T-helper 22 cell (primary cell): ENCODE measurements at places on chromosomes 4 and X.

GRCh38 chrX:131045726-131046125, 12.4 kb upstream of the ARHGAP36 start:
- DNase-seq, result no peak

- DNase-seq, result no peak
Observed at GRCh38 chr4:108443585-108443984, 176.8 kb upstream of the RPL34 start.

GRCh38 chrX:155231163-155231562, 14.9 kb downstream of the VBP1 start:
- no peak for DNase-seq

- no peak for DNase-seq
Observed at GRCh38 chrX:44580466-44580865, 37.8 kb upstream of the FUNDC1 start.

- DNase-seq, result no peak
Observed at GRCh38 chrX:17606231-17606630, 131.1 kb upstream of the SCML1 start.

- no peak for DNase-seq
Observed at GRCh38 chr4:8189551-8190466, 9.3 kb upstream of the SH3TC1 start.

DNA sequence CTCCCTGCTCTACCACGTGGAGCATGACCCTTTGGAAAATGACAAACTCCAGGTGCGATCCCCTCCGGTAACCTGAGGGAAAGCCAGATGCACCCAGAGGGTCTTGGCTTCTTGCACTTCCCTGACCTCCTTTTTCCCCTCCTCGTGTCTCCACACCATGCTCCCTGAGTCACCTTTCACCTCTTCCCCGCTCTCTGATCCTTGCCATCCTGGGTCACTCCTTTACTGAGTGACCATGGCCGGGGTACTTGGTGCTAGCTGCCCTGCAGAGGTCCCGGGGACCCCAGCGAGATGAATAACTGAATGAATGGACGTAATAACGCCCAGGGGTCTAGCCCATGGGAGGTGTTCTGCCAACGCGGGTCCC, 401 bp upstream of the ZFP92 start:
- no peak for DNase-seq

- DNase-seq, result no peak
Observed at GRCh38 chr4:15148199-15148598, 145.9 kb downstream of the CPEB2 start.

- no peak for DNase-seq
Observed at GRCh38 chr4:135244056-135244455, 1042.5 kb upstream of the PABPC4L start.

DNA sequence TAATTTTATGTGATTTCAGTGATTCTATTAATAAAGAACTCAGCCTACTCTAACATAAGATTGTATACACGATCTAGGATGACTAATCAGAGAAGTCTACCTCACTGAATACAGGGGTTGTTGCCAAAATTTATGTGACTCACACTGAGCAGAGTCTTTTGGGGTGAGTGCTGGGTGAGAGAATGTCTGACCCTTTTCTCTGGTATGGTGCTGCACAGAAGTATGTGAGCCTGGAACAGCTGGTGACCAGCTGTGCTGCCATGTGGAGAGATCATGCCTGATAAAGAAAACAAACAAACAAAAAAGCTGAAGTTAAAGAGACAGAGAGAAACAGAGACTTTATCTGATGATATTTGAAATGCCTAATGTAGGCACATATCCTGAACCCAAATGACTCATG, 618.1 kb upstream of the GRIA3 start:
- DNase-seq, result no peak

- DNase-seq, result no peak
Observed at GRCh38 chr4:139734201-139734874, 68.7 kb downstream of the MGST2 start.

GRCh38 chr4:85783483-85783882, 308.5 kb downstream of the ARHGAP24 start:
- no peak for DNase-seq

DNA sequence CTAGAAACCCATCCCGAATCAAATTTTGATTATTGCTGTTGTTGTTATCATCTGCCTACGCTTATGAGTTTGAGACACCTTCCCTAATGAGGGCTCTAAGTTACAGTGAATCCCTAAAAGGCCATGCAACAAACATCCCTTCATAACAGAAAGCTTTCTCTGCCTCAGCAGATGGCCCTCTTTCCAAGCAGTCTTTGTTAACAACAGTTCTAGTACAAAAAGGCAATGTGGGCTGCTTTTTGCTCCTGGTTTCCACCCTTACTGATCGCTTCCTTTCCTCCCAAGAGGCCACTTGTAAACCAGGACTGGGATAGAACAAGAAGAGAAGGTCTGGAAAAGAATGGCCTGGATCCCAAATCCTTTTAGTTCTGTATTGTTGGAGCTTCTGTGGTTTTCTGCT, 24.2 kb downstream of the GPC4 start:
- no peak for DNase-seq

DNA sequence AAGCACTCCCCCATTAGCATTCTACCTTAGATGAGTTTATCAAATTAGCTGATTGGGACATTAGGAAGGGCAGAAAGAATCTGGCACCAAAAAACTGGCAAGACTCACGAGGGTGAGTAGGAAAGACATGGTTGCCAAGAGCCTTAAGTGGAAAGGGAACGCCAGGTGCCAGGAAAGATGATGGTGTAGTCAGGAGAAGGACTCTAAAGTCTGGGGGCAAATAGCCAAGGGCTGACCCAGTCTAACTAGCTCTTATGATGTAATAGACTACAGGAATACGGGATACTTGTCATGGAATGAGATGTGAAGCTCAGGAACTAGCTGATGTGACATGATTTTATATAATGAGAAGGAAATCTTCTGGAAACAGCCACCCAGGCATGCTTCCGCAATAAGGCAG, 94.8 kb downstream of the MBNL3 start:
- DNase-seq, result no peak

GRCh38 chr4:165874791-165875371, 1.8 kb downstream of the TLL1 start:
- DNase-seq, result no peak

GRCh38 chr4:57443308-57443707, 333.1 kb upstream of the IGFBP7 start:
- DNase-seq, result no peak

- DNase-seq, result no peak
Observed at GRCh38 chr4:94640151-94640550, 117.6 kb upstream of the BMPR1B start.

GRCh38 chr4:159534655-159535054, 431.8 kb downstream of the RAPGEF2 start:
- no peak for DNase-seq

- DNase-seq, result no peak
Observed at GRCh38 chr4:20829617-20830357, 129.5 kb downstream of the PACRGL start.

GRCh38 chrX:122196343-122196742, 987.7 kb upstream of the GRIA3 start:
- DNase-seq, result no peak

DNA sequence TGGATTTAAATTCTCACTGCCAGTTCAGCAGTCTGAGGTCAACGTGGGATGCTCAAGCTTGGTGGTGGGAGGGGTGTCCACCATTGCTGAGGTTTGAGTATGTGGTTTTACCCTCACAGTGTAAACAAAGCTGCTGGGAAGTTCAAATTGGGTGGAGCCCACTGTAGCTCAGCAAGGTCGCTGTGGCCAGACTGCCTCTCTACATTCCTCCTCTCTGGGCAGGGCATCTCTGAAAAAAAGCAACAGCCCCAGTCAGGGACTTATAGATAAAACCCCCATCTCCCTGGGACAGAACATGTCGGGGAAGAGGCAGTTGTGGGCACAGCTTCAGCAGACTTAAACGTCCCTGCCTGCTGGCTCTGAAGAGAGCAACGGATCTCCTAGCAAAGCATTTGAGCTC, 14.9 kb upstream of the RRAGB start:
- DNase-seq, result no peak

- DNase-seq, result no peak
Observed at GRCh38 chr4:67250131-67250896, 295.0 kb downstream of the CENPC start.

GRCh38 chrX:106203315-106203714, 35.2 kb downstream of the PWWP3B start:
- no peak for DNase-seq

GRCh38 chrX:138349351-138349750, 362.2 kb downstream of the FGF13 start:
- DNase-seq, result no peak

- DNase-seq, result no peak
Observed at GRCh38 chrX:113421432-113421831, 580.8 kb upstream of the AMOT start.

- no peak for DNase-seq
Observed at GRCh38 chrX:115419069-115419468, 129.6 kb downstream of the LUZP4 start.

GRCh38 chr4:104940927-104941326, 205.7 kb upstream of the TET2 start:
- no peak for DNase-seq

- no peak for DNase-seq
Observed at GRCh38 chr4:14887842-14888433, 114.3 kb upstream of the CPEB2 start.

- DNase-seq, result no peak
Observed at GRCh38 chr4:152348670-152349069, 187.2 kb downstream of the FBXW7 start.

GRCh38 chrX:68942840-68943239, 114.0 kb downstream of the EFNB1 start:
- no peak for DNase-seq

- DNase-seq, result no peak
Observed at GRCh38 chrX:281166-281999, at the start of gene PLCXD1. Gene PLCXD1 (plus strand): TSS chrX:281381. CDS start chrX:284188, 2,807 bp downstream.

DNA sequence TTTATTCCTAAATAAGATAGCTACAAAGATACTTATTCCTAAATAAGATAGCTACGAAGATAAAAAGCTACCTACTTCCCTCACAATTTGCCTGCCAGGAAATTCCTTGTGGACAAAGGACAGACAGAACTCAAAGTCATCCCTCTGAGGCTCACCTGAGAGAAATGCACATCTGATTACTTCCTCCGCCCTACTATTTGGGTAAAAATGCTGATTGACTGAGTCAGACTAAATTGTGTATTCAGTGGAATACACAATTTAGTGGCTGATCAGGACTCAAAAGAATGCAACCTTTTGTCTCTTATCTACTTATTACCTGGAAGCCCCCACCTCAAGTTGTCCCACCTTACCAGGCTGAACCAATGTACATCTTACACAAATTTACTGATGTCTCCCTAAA, 10.3 kb upstream of the MAGEB16 start:
- no peak for DNase-seq

DNA sequence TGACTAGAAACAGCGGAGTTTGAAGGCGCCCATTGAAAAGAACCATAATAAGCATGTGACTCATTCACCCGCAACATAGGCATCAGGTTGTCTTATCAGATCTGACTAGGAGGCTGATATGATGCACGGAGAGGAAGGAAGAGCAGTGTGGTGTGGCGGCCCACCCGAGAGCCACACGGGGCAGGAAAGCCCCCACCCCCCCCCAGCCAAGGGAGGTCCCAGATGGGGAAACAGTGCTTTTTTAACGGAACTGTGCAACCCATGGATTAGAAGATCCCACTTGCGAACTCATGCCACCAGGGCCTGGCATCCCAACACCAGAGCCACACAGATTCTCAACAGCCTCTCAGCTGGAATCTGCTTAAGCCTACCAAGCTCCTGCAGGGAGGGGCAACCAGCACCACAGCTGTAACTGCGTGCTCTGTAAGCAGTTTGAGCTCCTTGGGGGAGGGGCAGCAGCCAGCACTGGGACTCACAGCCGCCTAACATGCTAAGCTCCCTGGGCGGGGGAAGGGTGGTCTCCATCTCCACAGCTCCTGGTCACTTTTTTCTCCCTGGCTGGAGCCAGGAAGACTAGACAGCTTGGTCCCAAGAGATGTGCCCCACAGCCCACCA, 466.2 kb downstream of the PDGFC start:
- no peak for DNase-seq

- DNase-seq, result no peak
Observed at GRCh38 chr4:94813221-94813620, 55.5 kb downstream of the BMPR1B start.

DNA sequence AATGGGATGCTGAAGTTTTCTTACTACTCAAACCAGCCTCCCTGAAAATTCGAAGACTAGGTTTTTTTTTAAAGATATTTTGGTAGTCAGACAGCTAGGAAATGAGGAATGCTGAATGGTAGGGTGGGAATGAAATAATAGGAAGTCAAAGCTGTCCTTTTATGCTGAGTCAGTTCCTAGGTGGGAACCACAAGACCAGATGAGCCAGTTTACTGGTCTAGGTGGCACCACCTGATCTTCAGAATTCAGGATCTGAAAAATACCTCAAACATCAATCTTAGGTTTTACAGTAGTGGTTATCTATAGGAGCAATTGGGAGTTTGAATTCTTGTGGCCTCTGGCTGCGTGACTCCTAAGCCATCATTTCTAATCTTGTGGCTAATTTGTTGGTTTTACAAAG, 183.1 kb upstream of the GALNT7 start:
- no peak for DNase-seq

DNA sequence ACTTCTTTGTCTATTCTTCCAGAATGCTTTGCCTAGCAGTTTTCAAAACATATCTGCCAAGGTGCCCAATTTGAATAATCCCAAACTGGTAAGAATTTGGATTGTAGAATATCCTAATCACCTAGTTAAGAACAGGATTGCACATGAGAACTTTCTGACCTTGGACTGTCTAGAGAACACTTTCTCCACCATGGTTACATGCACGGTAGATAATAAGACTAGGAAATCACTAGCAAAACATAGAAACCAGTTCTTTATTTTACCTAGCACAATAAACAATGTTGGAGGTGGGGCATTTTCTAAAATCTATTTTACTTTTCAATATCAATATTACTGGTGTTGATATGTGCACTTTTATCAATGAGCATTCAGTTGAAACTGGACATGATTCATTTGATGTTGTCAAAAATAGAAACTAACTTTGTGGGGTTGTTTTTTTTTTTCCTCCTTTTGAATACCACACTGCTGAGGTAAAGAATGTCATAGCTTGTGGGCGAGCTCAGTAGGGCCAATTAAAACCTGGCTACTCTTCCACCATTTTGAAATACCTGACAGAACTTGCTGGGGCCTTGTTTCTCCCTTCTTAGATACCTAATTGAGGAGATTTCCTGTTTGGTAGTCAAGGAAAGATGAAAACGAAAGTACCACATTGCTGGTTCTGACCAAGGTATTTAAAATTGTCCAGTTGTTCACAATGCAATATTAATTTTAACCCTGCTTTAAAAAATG, 10.4 kb downstream of the MID1IP1 start:
- DNase-seq, result no peak

GRCh38 chr4:67700116-67700737, 728 bp downstream of the UBA6 start:
- DNase-seq, result no peak

- no peak for DNase-seq
Observed at GRCh38 chr4:20194123-20195013, 57.3 kb upstream of the SLIT2 start.

- DNase-seq, result no peak
Observed at GRCh38 chrX:39289827-39290226, 488.6 kb downstream of the MID1IP1 start.
